ENCODE measurements at places on chromosomes 11 and 22.
A peak's percentile ranks its signal among the peaks of the same experiment; 100 is the strongest.

GRCh38 chr11:880447-880846 is 30.2 kb downstream of the CHID1 start:
- DNase-seq = no peak

DNA sequence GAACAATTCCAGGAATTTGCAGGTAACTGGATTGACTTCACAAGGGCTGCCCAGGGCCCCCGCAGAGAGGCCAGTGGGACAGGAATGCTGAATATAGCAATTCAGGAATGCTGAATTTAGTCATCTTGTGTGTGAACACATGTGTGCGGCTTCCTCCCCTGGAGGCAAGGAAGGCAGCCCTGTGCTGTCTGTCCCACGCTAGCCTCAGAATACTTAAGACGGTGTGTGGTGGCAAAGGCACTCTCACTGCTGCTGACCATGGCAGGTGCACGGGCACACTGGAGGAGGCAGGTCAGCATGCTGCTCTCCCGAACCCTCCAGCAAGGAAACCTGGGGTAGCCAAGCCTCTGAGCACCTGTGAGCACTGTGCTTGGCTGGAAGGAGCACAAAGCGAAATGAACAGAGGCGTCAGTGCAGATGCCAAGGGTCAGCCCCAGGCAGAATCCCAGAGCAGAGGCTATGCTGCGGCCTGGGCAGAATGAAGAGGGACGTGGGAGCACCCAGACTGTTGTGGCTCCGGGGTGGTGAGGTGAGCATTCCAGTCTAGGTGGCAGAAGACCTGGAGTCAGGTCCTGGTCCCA is 2.7 kb downstream of the GNAZ start:
- peak; percentile 47 for DNase-seq

- DNase-seq = peak; percentile 76
Measured at GRCh38 chr22:41217553-41218157, 12.5 kb downstream of the L3MBTL2 start.

DNA sequence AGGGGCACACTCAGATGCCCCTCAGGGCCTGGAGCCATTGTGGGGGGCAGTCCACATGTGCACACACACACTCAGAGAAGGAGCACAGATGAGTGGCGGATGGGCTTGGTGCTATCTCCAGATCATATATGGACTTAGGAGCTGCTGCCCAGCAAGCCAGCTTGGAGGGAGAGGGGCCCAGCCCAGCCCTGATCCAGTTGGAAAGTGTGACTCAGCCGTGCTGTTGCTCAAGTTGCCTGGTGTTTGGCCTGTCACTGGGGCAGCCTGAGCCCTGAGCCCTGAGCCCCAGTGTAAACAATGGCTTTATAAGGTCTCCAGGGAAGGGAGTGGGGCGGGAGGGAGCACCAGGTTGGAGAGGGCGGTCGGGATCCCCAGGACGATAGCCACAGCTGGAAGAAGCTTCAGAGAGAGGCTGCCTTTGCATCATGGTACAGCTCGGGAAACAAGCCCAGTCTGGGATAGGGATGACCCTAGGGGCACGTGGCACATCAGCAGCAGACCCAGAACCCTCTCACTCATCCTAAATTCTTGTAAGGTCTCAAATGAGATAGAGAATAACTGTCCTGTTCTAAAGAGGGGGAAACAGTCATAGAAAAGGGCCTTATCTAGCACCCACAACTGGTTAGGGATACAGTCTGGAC is 4.8 kb downstream of the SELENOM start:
- DNase-seq = peak; percentile 73

GRCh38 chr11:94938095-94939055 is 35.0 kb downstream of the CWC15 start:
- no peak for DNase-seq

- no peak for DNase-seq
Measured at GRCh38 chr11:83682611-83682973, 396.4 kb upstream of the CCDC90B start.

GRCh38 chr11:106463796-106464201 is 386.3 kb downstream of the AASDHPPT start:
- DNase-seq = no peak

DNA sequence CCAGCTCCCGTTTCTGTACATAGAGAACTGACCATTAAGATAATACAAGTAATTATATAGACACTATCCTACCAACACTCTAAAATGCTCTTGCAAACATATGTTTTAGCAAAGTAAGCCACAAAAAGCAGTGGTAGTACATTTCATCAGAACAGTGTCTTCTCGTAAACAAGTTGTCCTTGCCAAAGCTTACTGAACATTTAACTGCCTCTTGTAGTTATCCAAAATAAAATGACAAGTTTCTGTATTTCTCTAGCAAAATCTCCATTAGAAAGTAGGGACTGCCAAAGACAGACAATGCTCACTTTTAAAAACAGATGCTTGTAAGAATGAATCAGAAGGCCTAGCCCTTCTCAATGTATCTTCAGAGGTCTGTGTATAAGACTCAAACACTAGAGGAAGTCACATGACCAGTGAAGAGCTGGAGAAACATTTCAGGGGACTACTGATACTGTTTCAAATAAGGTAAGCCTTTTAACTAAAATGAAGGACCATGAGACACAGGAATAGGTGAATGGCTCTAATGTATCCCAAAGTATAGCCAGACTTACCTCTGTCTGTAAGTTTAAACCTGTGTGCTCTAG is 7.8 kb upstream of the ZC3H12C start:
- no peak for DNase-seq

- DNase-seq = no peak
Measured at GRCh38 chr11:12163181-12163941, 53.0 kb downstream of the MICAL2 start.

GRCh38 chr11:31499576-31500178 is 9.7 kb downstream of the IMMP1L start:
- no peak for DNase-seq

GRCh38 chr22:17047656-17048055 is 37.1 kb upstream of the IL17RA start:
- no peak for DNase-seq

DNA sequence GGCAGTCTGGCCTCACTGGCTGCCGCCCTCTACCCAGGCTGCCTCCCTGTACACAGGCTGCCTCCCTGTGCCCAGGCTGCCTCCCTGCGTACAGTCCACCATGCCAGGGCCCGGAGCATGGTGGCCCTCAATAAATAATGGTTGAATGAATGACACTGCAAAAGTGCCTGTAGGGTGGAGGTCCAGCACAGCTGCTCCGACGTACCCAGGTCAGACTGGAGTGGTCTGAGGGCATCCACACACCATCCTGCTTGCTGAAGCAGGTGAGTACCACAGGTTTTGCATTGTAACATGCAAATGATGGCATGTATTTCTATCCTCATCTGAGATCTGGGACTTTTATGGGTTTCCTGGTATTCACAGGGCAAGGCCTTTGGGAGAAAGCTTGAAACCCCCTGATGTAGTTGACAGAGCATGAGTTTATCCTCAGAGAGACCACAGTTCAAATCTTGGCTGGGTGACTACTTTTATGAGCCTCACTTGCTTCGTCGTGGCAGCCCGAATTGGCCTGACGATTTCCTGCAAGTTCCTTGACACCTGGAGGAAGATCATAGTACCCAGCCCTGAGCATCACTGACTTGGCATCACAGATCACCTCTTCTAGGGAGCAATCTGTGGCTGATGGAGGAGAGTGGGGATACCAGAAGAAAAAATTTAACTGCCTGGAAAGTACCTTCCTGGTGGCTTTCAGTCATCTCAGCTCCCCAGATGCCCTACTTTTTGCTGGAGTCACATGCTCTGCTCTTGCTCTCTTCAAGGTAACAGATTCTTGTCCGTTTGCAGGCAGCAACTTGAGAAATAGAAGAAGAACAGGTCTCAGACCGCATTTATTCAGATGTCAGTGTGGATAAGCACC is 16.0 kb upstream of the CYB5R3 start:
- no peak for DNase-seq

DNA sequence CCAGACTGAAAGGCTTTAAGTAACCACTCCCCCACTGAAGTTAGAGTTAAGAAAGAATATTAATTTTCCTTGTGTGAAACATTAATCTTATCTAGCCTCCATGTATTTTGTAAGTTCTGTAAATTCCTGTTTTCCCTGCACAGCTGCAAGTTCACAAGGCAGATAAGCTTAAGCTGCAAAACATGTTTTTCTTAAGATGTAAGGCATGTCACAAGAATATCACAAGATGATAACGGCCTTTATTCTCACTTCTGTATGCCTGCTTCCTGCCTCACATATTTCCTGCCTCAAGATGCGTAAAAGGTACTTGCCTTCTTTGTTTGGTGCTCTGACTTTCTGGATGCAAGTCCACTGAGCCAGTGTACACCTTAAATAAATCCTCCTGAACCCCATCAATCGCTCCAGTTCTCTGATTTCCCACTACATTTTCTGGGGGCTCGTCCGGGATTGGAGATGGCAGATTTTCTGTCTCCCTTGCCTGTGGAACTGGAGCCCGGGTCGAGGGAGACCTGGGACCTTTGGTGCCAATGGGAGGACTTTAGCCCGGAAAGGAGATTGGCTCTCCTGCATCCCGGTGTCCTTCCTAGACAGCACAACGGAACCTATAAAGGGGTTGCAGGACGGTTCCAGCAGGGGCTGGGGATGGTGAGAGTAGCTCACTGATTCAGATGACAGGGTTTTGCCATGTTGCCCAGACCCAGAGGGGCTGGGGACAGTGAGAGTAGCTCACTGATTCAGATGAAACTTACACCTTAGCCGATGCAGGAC is 30.2 kb downstream of the PPARA start:
- DNase-seq = no peak

GRCh38 chr22:20519558-20519957 is 12.1 kb downstream of the MED15 start:
- DNase-seq = no peak

- DNase-seq = peak; percentile 93
Measured at GRCh38 chr11:95338430-95338991, 107.5 kb upstream of the SESN3 start.

DNA sequence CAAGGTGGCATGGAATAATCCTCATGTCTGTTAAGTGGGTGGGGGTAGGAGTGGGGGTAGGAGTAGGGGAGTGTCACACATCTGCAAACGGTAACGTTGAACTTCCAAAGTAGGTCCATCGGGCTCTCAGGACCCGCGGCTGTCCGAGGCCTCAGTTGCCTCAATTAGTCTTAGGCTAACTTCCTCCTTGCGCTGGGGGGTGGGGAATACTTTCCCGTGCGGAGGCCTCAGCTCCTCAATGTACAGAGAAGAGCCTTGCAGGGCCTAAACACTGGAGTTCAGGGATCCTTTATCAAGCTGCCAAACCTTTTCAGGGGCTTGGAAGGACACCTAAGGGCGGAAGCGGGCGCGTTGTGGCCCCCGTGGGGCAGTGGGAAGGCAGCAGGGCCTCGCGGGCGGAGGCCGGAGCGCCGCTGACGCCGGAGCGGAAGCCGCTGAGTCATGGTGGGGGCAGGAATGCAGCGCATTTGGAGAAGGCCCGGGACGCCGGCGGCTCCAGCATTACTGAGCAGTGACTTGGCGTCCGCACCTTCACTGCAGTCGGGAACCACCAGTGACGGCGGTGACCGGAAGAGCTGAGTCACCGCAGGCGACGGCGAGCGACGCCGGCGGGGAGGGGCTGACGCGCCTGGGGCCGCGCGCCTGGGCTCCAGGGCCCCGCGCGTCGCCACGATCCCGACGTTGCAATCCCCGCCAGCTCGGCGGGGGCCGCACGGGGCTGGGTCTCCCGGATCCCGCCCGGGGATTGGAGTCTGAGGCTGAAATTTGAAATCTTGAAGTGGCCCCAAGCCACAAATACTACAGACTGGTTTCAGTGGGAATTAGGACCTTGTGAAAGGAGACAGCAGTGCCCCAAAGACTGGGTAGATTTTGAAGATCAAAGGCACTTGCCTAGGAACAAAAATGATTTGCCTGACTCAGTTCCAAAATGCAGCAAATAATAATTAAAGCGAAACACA is 20.2 kb upstream of the IPO7 start:
- peak; percentile 95 for DNase-seq

- no peak for DNase-seq
Measured at GRCh38 chr11:47467357-47467756, 18.4 kb upstream of the RAPSN start.

DNA sequence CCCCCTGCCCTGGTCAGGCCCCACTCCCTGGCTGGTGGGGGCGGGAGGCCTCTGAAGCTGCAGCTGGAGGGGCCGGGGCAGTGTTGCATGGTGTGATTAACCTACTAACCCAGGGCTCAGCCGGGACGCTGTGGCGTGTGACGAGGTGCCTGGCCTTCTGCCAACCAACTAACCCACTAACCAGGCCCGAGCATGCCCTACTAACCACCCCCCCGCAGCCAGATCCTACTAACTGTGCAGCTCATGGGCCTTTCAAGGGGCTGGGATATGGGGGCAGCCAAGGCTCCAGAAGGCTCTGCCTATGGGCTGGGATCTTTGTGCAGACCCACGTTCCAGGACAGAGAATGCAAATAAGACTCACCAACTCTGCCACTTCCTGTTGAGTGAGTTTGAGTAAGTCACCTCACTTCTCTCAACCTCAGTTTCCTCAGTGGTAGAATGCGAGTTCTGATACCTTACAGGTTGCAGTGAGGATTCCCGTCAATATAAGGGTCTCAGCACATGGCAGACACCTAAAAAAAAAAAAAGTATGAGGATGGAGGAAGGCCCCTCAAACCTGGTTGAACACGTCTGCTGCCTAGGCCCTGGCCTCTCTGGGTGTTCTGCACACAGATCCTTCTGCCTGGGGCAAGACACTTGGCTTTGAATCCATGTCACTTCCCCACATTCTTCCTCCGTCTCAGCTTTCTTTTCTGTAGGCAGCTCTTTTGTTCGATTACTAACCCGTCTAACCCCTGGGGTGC is 14.1 kb downstream of the MIAT start:
- DNase-seq = no peak

DNA sequence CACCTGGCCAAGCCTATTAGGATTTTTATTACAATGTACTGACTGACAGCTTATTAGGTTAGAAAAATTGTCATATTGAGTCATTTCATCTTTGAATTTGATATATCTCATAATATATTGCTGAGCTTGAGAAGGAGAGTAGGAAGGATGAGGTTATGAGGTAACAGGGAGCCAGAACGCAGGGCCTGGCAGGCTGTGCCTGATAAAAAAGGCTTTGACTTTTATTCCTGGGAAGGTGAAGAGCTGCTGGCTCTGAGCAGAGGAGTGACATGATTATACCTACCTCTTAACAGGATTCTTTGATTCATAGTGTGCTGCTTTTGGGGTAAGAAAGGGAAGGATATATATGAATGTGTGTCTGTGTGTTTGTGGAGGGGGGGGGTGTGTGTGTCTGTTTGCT is 70.9 kb downstream of the SFI1 start:
- DNase-seq = no peak

DNA sequence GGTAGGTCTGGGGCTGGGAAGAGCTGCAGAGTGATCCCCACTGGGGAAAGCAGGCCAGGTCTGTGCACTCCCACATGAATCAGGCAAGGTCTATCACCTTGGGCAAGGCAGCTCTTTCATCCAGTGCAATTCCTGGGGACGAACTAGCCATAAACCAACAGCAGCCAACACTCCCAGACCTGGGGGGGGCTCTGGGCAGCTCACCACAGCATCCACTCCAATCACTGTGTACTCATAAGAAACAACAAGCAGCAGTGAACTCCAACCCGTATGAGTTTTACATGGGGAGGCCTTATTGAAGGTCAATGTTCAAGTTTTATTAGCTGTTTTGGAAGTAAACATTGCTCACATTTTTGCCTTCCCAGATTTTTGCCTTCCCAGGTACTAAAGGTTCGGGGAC is 157.4 kb upstream of the NAV2 start:
- no peak for DNase-seq
